ENCODE measurements at places on chromosomes 6 and 20.

DNA sequence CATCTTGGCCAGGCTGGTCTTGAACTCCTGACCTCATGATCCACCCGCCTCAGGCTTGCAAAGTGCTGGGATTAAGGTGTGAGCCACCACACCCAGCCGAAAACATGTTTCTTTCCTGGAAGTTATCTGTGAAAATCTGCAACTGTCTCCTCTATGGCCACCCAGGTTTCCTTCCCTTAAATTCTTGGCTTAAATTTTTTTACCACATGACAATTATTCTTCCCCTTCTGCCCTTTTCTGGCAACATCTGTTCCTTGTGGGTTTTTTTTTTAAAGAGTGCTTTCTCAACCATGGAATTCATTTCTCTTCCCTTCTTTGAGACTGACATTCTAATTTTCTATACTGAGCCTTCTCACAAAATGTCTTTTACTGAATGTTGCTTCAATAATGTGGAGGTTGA, 59.6 kb downstream of the DOK5 start:
- DNase-seq: no peak

DNA sequence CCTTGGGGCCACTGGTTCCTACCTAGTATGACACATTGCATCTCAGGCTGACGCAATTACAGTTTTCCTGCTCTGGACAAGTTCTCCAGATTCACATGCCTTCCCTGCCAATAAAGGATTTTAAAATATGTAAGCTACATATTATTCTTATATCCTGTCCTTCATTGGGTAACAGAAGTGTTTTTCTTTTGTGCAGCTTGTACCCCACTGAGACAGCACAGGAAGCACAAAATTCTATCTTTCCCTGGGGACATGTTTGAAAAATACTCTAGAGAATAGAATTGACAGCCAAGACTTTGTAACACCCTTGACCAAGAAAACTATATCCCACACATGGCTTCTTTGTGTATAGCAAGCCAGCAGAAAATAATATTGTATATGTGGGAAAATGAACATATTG, 456.8 kb downstream of the MAFB start:
- no peak for DNase-seq

DNA sequence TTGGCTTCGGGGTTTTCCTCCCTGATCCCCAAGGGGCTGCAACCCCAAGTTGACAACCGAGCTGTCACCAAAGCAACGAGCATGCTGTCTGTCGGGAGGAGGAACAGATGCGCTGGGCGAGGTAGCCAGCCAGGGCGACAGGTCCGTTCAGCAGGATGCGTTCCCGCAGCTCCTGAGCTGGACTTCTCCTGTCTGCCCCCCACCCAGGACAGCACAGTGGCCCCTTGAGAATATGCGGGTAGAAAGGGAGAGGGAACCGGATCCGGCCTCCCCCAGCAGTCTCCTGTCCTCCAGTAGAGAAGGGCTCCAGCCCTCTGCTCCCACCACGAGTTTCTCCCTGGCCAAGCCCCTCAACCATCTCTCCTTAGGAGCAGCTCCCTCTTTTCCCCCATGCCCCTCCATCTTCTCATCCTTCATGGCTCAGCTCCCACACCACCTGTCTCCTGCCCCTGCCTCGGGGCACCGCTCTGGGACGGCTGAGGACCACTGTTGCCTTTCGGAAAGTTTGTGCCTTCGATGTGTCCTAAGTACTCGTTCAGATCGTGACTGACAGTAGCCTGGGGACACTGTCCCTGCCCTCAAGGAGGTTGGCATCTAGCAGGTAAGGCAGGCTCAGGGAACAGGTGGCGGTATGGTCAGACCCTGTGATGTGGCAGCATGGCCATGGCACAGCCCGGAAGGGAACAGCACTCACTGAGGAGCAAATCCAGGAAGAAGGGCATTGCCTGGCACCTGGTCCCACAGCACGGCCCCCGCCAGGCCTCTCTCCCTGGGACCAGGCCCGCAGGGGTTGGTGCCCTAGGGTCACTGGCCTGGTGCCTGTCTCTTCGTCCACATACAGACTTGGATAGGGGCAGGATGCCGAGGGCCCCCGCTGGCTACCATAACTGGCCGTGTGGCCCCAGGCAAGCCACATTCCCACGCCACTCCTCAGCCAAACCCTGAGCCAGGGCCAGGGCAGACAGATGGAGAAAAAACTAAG, 96.3 kb downstream of the ASXL1 start:
- DNase-seq: no peak

GRCh38 chr6:1315201-1315559, 3.3 kb downstream of the FOXQ1 start:
- no peak for DNase-seq
